ENCODE measurements at places on chromosomes 4 and X.

DNA sequence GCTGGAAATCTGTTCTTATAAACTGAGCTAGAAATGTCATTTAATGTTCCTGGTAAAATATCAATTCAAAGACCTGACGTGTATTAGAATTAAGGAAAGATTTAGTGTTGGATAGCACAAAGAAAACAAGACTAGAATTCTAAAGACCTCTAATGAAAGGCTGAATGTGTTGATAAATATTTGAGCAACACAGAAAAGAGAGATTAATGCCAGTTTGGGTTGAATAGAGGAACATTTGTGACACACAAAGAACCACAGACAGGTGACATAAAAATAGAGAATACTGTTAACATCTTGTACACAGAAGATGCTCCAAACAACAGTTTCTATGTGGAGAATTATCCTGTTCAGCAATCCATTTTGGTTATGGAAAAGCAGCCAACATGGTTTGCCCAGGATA, 222.1 kb upstream of the GALNT7 start:
- no peak for DNase-seq

DNA sequence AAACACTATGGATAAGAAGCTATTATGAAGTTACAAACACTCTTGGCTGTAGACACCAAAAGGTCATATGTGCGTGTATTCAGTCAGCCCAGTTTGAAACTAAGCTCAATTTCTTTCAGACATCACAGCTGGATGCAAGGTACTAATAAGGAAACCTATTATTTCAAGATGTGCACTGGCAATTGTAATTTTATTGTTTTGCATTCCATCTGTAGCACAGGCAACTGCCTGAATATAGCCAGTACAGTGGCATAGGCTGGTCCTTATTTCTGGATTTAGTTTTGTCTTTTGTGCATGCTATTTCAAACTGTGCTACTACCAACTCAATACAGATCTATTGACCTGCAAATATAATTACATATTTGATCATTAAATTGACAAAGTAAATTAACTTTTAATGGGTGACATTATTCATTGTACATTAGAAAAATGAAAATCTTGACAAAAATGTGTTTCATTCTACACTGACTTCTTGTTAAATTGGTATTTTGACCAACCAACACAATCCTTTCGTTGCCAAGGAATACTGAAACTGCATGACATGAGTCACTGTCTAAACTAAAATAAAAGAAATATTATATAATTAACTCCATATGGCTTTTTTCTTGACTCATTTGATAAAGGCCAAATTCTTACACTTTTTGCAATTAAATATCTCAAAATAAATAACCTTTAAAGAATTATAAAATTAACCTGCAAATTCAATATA, 594.3 kb upstream of the ADGRL3 start:
- no peak for DNase-seq

- DNase-seq = no peak
These were observed 5.7 kb downstream of the C4orf54 start for GRCh38 chr4:99651811-99652485.

- DNase-seq = no peak
These were observed 40.1 kb upstream of the MGST2 start for GRCh38 chr4:139625482-139625881.

GRCh38 chr4:16212138-16212782, 14.0 kb downstream of the TAPT1 start:
- no peak for DNase-seq

DNA sequence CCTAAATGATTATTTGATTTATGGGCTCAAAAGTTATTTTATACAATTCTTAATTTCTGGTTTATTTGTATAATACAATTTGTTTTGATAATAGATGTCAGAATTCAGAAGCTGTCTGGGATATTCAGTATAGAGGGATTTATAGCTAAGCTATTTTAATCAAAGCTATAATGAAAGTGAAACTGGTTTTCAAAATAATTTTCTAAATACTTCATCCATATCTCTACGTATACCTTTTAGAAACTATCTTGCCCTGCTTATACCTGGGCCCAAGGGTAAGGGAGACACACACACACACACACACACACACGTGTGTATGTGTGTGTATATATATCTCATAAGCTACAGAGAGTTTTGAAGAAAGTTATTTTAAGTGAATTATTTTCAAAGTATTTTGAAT, 2.9 kb downstream of the TMEM131L start:
- DNase-seq = no peak

- DNase-seq = no peak
These were observed 58.2 kb upstream of the DKK2 start for GRCh38 chr4:107094332-107094731.

GRCh38 chr4:142353149-142353738, 492.9 kb downstream of the INPP4B start:
- no peak for DNase-seq

DNA sequence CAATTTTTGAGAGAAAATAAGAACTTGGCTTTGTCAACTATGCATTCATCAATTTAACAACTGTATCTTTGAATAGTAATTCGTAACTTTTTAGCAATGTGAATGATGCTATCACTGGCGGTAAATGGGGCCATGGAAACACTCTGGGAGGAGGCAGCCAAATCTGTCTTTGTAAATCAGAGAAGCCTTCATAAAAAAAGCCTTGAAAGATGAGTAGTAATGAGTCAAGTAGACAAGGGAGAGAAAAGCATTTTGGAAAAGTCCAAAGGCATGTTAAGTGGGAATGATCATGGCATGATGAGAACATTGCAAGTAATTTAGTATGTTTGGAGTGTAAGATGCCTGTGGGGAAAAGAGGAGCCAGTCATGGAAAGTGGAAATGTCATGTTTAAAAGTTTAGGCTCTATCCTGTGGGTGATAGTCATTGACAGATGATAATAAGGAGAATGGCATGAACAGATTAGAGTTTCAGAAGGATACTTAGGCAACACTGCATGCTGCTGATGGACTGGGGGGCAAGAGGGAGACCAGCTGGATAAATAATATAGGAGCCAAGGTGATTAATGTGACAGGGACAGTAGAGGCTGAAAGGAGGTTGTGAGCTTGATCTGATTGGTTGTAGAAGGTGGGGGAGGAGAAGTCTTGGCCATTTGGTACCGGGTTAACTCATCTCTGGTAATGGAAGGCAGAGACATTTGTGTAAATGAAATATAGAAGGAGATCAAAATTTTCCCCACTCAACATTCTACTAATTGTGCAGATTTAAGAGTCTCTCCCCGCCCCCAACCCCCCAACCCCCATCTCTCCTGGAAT, 16.3 kb downstream of the SPRY1 start:
- DNase-seq = no peak

- no peak for DNase-seq
These were observed 65.0 kb downstream of the COQ2 start for GRCh38 chr4:83219344-83220331.

DNA sequence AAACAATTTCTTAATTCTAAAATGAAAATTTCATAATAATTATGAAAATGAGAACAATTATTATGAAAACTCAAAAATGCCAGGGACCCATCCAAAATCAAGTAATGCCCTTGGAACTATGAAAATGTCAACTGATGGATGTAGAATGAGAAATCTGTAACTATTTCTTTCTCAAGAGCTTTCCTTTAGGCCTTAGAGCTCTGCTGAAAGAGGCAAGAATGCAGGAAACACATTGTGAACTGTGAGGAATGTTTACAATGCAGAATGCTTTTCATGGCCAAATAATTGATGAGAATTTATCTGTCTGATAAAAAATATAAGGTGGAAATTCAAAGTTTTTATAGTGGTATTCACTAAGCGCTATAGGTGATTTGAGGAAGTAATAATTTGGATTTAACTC, 207.1 kb upstream of the PCDH18 start:
- DNase-seq = no peak

DNA sequence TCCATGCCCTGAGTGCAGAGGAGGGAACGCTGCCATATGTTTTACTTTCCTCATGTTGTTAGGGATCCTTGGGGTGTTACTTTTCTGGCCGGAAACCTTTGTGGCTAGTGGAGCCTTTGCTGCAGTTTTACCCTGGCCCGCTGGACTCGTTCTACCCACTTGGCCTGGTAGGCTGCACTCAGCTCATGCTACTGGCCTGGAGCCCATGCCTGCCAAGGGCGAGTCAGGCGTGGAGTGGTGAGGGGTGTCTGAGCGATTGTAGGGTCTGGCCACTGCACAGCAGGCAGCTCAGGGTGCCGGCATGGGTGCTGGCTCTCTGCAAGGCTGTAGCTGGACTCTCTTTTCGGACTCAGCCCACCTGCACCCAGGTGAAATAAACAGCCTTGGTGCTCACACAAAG, 41.4 kb upstream of the IL9R start:
- DNase-seq = no peak

Measured in omental fat pad (tissue), 4 donors.